PC-9 (cell line): ENCODE measurements at places on chromosomes 1 and 21. TPM values are rescaled to one million over a fixed set of nuclear protein-coding genes. Genes with fewer than 3 reads are reported as not detected.

DNA sequence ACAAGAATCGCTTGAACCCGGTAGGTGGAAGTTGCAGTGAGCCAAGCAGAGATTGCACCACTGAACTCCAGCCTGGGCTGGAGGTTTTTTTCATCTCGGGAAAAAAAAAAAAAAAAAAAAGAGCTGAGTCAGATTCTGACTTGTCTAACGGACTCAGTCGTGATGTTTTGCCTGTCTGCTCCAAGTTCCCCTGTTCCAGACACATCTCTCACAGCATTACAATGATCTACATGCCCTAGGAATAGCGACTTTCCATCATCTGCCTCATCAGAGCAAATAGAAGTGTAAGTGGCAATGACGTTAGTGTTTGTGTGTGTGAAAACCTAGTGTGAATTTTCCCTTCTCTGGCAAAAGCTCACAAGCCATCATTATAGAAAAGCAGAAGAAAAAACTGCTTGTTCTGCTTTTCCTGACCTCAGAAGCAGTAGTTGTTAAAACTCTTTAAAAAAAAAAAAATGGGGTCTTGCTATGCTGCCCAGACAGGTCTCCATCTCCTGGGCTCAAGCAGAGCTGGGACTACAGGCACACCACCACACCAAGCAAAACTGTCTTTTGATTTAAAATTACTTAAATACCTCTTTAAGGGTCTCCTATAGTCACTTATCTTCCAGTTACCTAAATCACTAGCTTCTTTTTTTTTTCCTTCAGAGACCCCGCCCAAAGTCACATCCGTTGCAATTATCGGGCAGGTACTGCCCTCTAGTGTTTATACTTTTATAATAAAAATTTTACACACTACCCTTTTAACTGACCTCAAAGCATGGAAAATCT, 37.3 kb downstream of the PLEKHO1 start:
- no peak for DNase-seq

S100A5 gene
- total RNA-seq: 7.2 and 11.1 TPM in 2 replicates

DNA sequence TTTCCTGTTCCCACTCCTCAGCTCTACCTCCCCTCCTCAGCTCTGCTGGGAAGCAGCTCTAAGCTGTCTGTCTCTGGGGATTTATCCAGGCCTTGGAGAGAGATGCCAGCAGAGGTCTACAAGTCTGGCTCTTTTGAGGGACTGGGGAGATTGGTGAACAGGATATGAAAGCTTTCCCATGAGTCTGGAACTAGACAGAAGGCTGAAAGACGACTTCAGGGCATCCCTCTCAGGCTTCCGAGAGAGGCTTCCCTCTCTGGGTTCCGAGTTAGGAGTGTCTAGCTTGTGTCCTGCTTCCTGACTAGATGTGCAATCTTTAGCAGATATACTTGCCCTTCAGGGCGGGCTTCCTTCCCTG, 733 bp downstream of the TMEM35B start:
- DNase-seq: peak; percentile 16

- no peak for DNase-seq
Measured at GRCh38 chr1:183548116-183548515, 42.1 kb downstream of the NCF2 start.

GRCh38 chr1:235758931-235759330, 107.8 kb downstream of the LYST start:
- DNase-seq: no peak

GRCh38 chr1:146051452-146051851, 29.9 kb upstream of the HJV start:
- no peak for DNase-seq
